ENCODE measurements at places on chromosomes 1 and 21.
A peak's percentile ranks its signal among the peaks of the same experiment; 100 is the strongest.

- DNase-seq = no peak
These were observed 147.2 kb upstream of the ADAMTS5 start for GRCh38 chr21:27114111-27114510.

GRCh38 chr1:51517361-51518032 is 1.6 kb downstream of the EPS15 start:
- no peak for DNase-seq

GRCh38 chr1:209505044-209505443 is 78.5 kb upstream of the CAMK1G start:
- no peak for DNase-seq

DNA sequence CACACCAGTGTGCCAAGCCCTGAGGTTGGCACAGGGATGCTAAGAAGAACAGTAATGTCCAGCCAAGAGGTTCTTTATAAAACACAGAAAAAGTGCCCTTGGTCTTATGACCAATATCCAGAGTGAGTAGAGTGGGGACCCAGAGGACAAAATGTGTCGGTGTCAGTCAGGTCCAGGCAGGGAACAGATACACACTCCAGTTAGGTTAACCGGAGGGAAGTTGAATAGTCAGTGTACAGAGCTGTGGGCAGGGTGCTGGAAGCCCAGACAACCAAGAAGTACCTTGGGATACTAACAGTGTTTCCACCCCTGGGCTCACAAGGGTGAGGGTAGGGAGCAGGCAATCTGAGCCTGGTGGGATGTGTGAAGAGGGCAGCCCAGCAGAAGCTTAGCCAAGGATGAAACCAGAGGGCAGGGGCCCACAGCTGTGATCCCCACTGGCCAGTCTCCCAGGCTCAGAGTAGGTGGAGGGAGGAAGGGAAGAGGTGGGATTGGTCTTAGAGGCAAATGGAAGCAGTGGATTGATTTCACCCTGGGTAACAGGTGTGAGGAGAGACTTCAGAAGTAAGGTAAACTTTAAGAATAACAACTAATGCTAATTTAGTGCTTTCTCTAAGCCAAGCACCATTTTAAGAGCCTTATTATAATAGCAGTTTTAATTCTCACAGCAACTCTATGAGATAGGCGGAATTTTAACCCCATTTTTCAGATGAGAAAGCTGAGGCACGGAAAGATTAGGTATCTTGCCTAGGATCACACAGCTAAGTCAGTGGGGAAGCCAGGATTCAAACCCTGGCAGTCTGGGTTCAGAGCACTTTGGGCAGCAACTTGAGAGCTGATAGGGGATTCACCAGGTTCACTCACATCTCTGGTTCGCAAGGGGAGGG is 143.4 kb upstream of the HOOK1 start:
- peak; percentile 11 for DNase-seq

GRCh38 chr1:161902182-161902581 is 121.5 kb downstream of the OLFML2B start:
- DNase-seq = no peak

- DNase-seq = no peak
These were observed 19.4 kb upstream of the LAMTOR5 start for GRCh38 chr1:110426854-110427253.

DNA sequence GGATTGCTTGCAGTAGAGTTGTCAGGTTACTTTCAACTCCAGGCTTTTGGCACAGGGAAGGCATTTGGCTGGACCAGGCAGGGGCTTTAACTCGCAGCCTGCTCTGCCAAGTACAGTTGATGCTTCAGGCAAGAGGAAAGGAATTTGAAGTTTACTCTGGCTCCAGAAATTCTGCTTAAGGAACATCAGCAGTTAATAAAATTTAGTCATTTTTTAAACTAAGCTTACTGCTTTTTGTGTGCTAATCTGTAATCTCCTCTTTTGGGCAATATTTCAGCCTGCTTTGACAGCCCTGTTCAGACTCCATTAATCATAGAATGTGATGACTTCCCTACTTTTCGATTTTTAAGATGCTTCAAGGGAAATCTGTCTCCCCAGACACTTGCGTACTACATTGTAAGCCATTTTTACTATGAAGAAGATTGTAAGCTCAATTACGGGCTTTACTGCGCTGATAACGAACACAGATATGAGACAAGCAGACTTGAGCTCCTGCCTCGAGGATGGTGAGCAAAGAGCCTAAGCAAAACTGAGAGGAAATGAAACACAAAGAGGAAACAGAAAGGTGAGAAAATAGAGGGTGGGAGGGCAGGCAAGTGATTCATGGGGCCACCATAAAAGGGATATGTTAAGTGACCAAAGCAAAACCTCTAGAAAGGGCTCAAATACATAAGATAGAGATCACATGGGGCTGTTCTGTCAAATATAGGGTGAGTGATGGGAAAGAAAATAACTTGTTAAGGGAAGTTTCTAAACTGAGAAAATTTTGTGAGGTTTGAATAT is 76.6 kb upstream of the VAV3 start:
- no peak for DNase-seq

DNA sequence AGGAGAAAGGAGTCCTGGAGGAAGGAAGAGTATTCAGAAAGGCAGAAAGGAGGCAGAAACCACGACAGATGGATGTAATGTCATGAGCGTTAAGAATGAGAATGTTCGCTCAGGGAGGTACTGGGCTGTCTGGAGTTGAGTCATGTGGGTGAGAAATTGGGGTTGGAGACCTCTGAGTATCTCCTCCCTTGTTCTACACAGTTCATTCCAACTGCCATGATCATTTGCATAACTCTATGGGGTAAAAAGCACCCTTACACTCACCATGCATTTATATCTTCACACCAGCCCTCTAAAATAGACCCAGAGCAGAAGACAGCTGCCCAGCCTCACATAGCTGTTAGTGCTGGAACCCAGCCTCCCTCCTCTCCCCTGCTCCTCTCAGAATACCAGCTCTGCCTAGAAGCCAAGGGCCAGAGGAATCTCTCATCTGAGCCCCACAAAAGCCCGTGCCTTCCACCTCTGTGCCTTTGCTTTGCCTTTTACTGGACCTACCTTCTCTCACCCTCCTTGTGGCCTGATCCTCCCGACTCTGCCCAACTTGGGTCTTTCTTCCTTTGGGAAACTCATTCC is 85.2 kb downstream of the BEND5 start:
- no peak for DNase-seq

GRCh38 chr1:23897083-23897482 is 16.1 kb downstream of the CNR2 start:
- no peak for DNase-seq

DNA sequence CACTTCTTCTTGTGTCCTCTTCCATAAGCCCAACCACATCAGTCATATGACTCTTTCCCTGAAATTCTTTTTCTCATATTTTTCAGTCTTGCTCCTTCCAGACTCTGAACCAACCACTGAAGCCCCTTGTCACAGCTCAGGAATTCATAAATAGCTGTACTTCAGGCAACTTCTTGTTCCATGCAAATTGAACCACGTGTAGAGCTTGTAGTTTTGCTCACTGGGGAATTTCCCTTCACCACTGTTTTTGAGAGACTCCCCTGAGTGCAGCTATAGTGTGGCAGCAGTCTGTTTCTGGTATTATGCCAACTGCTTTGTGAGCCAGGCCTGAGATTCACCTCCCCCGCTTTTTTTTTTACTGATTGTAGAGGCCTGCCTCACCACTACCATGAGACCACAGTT is 150.3 kb upstream of the SPAG17 start:
- DNase-seq = no peak

DNA sequence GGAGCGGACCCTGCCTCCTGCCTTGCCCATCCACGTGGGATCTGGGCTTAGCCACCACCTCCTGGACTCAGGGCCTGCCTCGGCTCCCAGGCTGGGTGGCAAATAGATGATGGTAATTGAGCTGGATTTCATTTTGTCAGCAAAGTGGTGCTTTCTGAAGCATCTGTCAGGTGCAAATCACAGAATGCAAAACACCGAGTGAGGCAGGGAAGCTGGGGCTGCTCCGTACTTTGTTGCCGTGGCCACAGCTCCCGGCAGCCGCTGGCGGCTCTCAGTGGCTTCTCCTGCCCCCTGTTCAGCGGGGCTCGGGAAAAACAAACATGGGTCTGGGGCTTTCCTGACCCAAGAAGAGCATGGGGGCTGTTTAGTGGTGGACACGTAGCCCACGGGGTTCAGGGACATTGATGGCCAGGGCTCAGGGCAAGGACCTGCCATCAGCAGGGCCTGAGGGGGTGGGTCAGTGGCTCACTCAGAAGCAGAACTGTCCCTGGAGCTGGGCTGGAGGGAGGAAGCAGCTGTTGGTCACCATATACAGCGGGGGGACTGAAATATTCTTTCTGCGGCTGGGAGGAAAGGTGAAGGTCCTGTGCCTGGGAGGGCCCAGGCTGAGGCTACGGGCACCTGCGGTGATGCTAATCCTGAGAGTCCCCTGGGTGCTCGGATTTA is 130.0 kb upstream of the VAMP3 start:
- DNase-seq = no peak

DNA sequence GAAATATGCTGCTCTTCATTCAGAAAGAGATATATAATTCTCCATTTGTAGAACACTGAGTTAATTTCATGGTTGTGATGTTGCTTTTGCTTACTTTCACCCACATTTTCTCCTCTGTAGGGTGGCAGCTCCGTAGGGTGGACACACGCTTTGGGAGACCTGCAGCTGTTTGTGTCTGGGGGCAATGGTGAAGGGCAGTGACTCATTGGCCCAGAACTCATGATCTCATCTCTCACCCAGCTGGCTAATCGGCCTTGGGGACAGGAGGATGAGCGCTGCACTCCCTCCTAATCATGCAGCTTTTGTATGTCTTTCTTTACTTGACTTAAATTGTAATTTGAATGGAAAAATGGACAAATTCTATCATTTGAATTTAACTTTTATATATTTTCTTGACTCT is 9.6 kb downstream of the DISC1 start:
- DNase-seq = no peak

DNA sequence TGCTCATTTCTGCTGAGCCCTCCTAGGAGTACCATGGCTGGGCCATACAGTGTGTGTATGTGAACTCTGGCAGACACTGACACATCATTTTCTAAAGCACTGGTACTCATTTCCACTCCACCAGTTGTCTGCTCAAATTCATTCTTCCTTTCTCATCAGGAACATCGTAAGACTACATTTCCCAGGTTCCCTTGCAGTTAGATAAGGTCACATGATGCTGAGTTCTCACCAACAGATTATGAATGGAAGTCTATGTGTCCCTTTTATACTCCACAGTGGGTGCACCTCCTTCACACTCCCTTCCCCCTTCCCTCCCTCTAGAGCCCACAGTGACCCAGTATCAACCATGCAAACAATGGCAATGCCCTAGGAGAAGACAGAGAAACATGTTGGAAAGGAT is 38.3 kb upstream of the PAX7 start:
- DNase-seq = peak; percentile 59

DNA sequence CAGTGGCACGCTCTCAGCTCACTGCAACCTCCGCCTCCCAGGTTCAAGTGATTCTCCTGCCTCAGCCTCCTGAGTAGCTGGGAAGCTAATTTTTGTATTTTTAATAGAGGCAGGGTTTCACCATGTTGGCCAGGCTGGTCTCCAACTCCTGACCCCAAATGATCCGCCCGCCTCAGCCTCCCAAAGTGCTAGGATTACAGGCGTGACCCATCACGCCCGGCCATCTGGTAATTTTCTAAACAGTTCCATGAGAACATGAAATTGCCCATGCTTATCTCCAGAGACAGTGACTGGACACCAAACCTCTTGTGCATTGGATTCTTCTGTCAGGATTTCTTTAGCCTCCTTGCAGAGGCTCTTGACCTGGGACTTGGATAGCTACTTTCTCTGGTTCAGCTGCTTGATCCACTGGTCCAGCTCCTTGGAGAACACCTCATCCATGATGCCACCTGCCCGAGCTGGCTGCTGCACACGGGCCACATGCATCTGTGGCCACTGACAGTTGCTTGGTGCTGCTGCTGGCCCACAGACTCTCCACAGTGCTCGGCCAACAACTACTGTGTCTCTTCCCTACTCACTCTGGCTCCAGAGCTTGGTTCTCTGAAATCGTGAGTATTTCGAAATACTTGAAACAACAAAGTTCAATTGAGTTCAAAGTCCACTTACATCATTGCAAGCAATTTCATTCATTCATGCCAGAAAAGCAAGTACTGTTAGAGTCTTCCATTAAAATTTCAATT is 40.0 kb upstream of the CTPS1 start:
- DNase-seq = no peak

DNA sequence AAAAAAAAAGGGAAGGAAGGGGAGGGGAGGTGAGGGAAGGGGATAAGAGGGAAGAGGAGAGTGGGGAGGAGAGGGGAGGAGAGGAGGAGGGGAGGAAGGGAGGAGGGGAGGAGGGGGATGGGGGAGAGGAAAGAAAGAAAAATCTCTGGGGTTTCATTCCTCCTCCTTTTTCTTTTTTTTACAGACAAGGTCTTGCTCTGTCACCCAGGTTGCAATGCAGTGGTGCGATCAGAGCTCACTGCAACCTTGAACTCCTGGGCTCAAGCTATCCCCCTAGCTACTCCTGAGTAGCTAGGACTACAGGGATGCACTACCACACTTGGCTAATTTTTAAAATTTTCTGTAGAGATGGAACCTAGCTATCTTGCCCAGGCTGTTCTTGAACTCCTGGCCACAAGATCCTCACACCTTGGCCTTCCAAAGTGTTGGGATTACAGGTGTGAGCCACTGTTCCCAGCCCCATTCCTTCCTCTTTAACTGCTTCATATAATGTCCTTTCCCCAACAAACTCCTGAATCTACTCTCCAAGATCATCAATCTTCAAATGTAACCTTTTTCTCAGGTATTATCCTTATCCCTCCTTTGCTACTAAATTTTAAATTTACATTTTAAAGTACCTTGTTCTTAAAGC is 23.2 kb downstream of the GON4L start:
- DNase-seq = no peak

DNA sequence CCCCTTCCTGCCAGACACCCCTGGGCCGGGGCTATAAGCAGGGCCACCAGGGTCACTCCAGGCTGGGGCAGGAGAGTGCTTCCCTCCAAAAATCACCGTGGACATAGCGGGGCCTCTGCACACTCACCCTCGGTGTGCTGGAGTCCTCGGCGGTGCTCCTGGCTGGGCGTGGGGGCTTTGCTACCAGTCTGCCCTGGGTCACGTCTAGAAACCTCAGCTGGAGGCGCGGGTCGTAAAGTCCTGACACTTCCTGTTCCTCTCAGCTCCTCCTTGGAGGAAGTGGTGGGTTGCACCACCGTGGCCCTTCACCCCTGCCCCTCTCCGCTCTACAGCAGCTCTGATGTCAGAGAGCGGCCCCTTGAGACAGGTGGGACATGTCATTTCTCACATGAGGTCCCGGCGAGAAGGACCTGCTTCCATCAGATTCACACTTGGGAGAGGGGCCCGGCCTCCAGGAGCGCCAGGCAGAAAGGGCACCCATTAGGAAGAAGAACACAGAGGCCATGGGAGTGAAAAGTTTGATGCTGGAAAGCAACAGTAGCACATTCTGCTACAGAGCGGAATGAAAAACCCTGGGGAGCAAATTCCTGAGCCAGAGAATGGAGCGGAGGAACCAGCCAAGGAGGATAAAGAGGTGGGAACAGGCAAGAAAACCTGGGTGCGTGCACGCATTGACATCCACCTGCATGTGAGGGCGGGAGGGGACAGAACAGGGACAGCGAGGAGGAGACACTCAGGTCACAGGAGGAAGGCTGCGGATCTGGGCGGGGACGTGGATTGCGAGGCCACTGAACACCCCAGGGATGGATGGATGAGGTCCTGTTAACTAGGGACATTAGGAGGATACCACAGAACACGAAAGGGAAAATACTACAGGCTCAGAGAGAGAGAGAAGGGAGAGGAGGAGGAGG is at the start of gene ITGB2:
TSS of gene ITGB2 (minus strand) at position 206 of the 911 bp plus-strand sequence. CDS start 10,117 bp downstream, outside the sequence.
- peak; percentile 36 for DNase-seq

All from GM23338 (cell line).